Natural killer cell (primary cell): ENCODE measurements at places on chromosomes 3 and 15. TPM values are rescaled to one million over a fixed set of nuclear protein-coding genes. Genes with fewer than 3 reads are reported as not detected.

The MUC20 gene
- 11.4 TPM for total RNA-seq

- DNase-seq, result no peak
These were observed 22.3 kb downstream of the WDR49 start for GRCh38 chr3:167631471-167631870.

The AADACL2 gene
- not detected for total RNA-seq

DNA sequence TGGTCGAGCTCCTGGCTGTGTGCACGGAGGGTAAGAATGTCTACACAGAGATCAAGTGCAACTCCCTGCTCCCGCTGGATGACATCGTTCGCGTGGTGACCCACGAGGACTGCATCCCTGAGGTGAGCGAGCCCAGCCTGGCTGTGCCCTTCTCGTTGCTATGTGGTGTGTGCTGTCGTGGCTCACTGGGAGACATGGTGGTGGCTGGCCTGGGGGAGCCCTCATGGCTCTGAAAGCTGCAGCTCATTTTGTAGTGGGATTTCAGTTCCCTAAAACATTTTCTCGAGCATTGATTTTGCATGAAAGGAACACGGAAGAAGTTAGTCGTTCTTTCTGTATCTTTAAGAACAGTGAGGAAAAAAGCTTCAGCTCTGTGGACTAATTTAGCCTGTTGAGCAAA is 200.5 kb downstream of the ITPR1 start:
- no peak for DNase-seq

DNA sequence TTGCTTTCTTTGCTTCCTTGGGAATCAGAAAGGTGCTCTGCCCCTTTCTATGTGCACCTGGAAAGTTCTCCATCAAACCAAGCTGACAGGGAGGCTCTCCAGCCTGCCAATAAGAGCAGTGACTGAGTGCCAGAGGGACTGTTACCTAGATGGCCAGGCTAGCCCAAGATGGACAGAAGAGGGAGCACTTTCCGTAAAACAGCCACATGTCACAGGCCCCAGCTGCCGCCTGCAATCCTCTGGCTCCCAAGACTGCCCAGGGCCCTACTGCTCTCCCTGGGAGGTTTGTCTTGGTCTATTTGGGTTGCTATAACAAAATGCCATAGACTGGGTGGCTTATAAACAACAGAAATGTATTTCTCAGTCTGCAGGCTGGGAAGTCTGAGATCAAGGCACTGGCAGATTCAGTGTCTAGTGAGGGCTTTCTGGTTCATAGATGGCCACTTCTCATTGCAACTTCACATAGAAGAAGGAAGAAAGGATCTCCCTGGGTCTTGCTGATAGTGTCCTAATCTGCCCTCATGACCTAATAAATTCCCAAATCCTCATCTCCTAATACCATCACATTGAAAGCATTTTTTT is 72.3 kb downstream of the TAMM41 start:
- DNase-seq, result no peak
